ENCODE measurements at places on chromosomes 7 and 10.

DNA sequence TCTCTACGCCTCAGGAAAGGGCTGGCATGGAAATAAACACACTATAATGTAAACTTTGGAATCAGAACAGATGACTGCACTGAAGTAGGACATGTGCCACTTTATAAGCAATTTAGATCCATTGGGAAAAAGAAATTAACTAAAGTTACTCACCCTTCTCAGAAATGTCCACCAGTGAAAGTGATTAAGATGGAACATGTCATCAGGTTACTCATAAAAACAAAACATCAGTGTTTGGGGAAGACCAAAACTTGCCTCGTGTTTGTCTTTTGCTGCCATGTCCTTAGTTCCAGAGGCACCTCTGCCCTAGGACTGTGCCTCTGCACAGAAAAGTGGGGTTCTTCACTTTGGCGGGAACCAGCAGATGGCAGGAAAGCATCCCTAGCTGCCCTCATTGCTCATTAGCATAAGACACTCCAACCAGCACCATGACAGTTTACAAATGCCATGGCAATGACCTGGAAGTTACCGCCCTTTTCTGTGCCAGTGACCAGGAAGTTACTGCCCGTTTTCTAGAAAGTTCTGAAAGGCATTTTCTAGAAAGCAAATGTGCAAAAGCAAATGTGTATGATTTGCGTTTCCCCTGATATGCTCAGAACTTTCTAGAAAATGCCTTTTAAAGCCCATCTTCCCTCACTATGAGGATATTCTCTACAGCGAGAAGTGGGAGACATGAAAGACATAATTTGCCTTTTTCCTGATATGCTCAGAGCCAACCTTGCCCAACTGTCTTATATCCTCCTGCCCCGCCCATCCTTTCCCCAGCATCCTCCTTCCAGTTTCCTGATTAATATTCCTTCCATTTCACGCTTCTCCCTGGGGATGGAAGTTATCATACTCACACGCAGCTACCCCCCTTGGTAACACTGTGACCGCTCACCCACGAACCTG lies 258.2 kb downstream of the USP6NL start:
- no peak for DNase-seq

DNA sequence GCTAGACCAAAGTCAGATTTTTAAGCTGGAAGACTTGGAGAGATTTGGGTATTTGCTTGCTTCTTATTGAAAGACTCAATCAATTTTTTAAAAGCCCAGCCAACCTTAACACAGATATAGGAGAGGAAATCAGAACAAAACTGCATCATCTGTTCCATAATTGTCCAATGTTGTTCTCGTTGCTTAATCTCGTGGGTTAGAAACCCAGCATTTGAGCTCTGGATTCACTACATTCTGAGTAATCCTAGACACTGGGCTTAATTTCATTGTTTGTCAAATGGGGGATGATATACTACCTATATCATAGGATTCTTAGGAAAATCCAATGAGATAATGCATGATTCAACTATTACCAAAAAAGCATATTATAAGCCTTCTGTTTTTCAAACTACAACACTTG lies 48.9 kb downstream of the CALD1 start:
- no peak for DNase-seq

DNA sequence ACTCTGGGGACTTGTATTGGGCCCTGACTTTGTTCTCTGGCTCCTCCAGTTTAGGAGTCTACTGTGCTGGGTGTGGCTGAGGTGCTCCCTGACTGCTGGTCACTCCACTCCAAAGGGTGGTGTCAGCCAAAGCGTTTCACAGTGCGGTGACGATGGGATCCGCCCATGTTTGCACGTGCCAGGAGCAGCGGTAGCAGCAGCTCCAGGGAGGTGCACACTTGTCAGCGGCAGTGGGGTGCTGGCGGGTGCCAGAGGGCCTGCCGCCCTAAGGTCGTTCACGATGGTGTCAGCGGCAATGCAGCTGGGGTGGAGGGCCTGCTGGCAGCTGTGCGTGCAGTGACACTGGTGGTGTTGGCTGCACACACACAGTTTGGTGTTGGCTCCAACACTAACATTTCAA lies 268.5 kb upstream of the AKR1E2 start:
- no peak for DNase-seq

DNA sequence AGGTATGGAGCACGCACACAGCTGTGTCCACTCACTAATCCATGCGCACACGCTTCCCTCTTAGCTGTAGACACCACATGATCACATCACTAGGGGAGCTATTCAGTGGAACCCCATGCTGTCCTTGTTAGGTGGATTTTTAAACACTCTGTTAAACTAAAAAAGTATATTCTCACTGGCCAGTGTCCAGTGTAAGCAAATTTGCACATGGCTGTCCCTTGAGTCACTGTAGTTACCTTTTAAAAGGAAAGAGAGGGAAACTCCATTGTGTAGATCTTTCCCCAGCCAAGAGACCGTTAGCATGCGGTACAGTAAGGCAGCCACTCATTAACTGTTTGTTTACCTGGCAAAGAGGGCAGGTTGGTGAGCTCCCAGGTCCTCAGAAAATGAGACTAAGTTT lies 81.6 kb upstream of the INSYN2A start:
- no peak for DNase-seq

DNA sequence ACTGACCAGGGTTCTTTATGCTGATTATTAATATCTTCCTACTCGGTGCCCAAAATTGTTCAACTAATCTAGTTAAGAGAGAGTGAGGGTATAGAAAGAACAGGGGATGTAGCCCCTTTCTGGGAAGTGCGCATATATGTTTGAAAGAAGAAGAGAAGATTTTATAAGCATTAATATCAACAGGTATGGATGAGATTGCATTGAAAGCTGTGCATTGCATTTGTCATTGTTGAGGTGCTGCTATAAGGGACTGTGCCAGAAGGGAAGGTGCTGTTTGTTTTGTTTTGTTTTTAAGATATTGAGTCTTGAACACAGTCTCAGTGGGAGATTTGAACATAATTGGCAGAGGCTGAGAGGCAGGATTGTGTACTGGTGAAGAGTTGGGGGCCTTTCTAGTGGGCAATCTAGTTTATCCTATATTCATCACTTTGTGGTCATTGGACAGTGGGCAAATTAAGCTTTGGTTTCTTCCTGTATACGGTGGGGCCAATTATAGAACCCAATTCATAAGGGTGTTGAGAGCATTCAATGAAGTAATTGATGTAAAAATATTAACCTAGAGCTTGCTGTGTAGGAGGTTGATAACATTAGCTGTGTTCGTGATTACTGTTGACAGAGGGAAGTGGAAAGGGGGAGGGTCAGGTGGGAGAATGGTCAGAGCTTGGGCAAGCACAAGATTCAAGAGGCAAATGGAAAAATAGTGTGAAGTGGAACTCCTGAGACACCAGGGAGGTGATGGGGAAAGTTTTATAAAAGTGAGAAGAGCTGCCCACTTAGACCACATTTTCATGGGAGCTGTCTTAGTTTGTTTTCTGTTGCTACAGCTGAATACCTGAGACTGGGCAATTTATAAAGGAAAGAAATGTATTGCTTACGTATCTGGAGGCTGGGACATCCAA lies 19.9 kb upstream of the PCGF5 start:
- no peak for DNase-seq

DNA sequence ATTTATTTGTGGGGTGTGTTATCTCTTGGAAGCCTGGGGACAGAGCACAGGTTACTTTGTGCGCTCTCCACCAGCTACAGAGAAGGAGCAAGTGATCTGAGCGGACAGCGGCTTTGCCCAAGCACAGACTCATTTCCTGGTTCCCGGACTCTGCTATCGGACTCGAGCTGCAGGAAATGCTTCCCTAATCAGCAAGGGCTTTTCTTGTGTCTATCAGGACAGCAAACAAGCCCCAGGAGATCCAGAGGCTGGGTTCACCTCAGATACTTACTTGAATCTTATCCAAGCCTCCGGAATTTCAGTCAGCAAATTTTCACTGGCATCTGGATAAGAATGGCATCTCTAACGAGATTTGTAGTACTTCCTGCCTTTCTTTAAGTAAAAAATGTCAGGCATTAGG lies 27.8 kb downstream of the MRC1 start:
- DNase-seq: no peak

DNA sequence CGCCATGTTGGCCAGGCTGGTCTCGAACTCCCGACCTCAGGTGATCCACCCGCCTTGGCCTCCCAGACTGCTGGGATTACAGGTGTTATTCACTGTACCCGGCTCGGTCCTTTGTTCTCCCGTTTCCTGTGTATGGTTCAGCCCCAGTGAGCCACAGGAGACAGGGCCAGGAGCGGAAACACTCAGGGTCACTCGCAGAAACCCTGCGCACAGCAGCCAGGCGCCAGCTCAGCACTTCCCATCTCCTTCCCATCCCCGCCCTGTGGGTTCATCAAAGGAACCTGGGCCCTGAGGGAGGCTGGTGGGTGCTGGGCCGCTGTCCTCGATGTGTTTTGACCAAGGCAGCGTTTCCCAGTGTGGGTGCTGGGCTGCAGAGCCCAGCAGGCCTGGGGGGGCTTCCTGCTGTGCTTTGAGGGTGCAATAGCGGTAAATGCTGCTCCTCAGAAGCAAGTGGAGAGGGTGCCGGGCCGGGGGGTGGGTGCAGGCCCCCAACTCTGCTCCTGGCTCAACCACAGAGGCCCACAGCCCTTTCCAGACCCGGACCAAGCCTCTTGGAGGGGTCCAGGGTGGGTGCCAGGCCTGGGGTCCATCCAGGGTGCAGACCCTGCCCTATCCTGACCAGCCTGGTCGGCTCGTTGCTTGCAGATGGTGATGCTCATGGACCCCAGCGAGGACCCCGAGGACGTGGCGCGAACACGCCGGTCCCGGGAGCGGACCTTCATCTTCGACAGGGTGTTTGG lies 15.3 kb upstream of the CHST12 start:
- no peak for DNase-seq

- DNase-seq: no peak
Measured at GRCh38 chr10:43069579-43069978, 7.3 kb upstream of the RET start.

DNA sequence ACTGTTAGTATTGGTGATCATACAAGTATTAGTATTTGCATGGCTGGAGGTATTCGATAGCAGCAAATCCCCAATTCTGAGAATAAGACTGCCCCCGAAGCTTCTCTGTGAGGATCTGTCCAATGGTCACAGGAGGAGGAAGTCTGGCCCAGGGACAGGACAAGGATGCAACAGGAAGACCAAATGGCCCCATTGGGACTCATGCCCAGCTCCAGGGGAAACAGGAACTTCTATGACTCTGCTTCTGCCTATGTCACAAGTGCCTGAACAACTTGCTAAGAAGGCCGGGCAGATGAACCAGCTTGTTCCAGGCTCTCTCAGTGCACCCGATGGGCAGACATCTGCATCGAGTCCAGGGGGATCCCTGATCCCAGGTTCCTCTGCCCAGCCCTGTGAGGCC lies 172.0 kb upstream of the GRB10 start:
- no peak for DNase-seq

DNA sequence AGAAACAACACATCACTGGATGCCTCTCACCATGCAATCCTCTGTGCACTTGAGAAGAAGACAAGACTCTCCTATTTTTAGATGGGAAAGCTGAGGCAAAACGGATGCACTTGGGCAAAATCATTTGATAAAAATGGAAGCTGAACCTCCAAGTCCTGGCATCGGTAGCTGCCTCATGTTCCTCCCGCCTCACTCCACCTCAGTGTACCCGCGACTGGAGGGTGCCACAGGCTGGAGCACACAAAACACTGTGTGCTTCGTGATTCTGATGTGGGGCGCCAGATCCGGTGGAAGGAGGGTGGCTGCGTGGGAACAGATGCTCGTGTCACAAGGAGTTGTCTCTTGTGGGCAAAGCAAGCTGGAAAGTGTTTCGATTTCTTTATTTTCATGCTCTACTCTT lies 41.3 kb downstream of the TAS2R41 start:
- DNase-seq: no peak

GRCh38 chr7:6286486-6286885 lies 14.1 kb upstream of the CYTH3 start:
- no peak for DNase-seq

- no peak for DNase-seq
Measured at GRCh38 chr7:124308384-124308783, 275.5 kb upstream of the TMEM229A start.

- DNase-seq: no peak
Measured at GRCh38 chr10:126080879-126081411, 184.6 kb downstream of the FANK1 start.

GRCh38 chr7:111229916-111230315 lies 139.0 kb downstream of the LRRN3 start:
- no peak for DNase-seq

- DNase-seq: no peak
Measured at GRCh38 chr10:11164551-11164802, 146.8 kb downstream of the CELF2 start.

DNA sequence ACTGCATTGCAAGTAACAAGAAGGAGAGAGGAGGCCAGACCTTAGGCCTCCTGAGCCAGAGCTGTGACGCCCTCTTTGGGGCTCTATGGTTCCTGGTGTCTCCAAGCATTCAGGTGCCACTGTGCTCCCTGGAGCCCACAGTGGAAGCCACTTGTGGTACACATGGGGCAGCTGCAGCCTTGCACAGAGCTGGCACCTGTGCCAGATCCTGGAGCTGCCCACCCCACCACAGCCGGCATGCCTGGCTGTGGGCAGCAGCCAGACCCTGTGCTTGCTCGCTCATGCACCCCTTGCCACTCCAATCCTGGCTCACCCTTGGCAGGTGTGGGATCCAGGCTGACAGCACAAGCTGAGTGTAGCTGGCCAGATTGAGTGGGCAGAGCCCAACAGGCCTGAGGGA lies 173.8 kb upstream of the SMIM30 start:
- no peak for DNase-seq

DNA sequence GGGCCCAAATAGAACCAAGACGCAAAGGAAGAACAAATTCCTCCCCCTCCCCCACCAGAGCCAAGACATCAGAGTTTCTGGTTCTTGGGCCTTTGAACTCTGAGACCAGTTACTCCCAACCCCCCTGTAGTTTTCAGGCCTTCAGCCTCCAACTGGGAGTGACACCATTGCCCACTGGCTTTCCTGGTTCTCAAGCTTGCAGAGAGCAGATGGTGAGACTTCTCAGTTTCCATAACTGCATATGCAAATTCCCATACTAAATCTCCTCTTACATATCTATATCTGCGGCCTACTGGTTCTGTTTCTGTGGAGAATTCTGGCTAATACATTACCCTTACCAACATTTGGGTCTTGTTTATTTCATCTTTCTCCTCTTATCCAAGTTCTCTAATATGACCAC lies 762.9 kb downstream of the GRM8 start:
- no peak for DNase-seq

Data from activated T-helper 9 cell treated with anti-CD3 and anti-CD28 coated beads, Interleukin-2, amount 50 U/mL, for 16 hours (primary cell).